Uterus (tissue), 4 donors: ENCODE measurements at places on chromosomes 1 and 21. TPM values are rescaled to one million over a fixed set of nuclear protein-coding genes. Genes with fewer than 3 reads are reported as not detected.

Gene TMOD4
- not detected for total RNA-seq

Gene LIPI
- total RNA-seq = not detected

Gene NBPF20
- total RNA-seq = under 0.01 TPM

Gene PGLYRP3
- not detected for total RNA-seq

Gene DMRTA2
- not detected for total RNA-seq

Gene RGS4
- 37.7 TPM for total RNA-seq

Gene RNPC3
- 49.1 TPM for total RNA-seq

Gene CNKSR1
- 11.1 TPM for total RNA-seq

Gene STRIP1
- 33.3 TPM for total RNA-seq

Gene FAM3B
- 5.1 TPM for total RNA-seq

Gene CYP4A22
- total RNA-seq = not detected

Gene TNFRSF8
- 1.3 TPM for total RNA-seq

Gene GPA33
- not detected for total RNA-seq

- DNase-seq = no peak
- H3K4me3 ChIP-seq = peak overlapping the region; percentile 94
- H3K27me3 ChIP-seq = no peaks in the 10 kb centered on the region
- H3K4me1 ChIP-seq = no peaks in the 10 kb centered on the region
- no peaks in the 10 kb centered on the region for H3K36me3 ChIP-seq
- peak overlapping the region; percentile 92 for H3K27ac ChIP-seq
Observed at GRCh38 chr1:42334240-42335049, 590 bp downstream of the FOXJ3 start.

GRCh38 chr1:82491301-82492048 lies 690.7 kb downstream of the ADGRL2 start:
- no peaks in the 10 kb centered on the region for H3K4me1 ChIP-seq
- H3K4me3 ChIP-seq = no peak overlapping the region
- no peaks in the 10 kb centered on the region for H3K27me3 ChIP-seq
- DNase-seq = peak; percentile 40
- no peaks in the 10 kb centered on the region for H3K36me3 ChIP-seq

DNA sequence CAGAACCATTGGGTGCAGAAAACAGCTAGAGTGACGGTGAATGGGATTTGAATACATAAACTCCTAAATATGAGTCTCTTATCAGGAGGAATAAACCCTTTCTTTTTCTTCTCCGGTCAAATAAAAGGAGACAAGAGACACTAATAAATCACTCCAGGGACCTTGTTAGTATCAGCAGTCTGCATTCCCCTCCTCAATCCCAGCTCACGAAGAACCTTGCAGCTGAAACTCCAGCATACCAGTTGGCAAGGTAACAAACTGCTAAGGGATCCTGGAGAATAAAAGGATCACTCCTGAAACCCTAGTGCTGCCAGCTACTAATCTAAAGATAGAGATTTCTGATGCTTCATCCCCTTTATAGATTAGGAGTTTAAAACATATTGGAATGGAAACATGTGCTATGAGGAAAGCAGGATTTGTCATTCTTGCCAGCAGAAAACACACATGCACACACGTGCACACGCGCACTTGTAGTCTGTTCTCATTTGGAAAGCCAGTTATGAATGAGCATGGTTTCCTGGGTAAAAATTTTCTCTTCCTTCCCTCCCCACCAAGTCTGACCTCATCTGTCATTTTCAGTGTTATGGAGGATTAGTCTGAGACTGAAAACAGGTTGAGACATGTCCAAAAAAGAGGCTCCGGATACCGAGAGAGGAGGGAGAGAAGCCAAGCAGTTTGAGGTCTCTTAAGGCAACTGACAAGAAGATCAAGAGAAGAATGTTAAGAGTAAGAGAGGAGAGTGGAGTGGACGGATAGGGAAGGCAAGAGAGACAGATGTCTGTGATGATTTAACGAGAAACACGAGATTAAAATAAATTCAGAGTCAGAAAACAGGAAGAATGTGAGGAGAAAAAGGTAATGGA lies 10.9 kb downstream of the IER5 start:
- H3K36me3 ChIP-seq = no peaks in the 10 kb centered on the region
- no peak overlapping the region for H3K4me3 ChIP-seq
- H3K4me1 ChIP-seq = peaks cover 9% of the 10 kb centered on the region
- DNase-seq = no peak

DNA sequence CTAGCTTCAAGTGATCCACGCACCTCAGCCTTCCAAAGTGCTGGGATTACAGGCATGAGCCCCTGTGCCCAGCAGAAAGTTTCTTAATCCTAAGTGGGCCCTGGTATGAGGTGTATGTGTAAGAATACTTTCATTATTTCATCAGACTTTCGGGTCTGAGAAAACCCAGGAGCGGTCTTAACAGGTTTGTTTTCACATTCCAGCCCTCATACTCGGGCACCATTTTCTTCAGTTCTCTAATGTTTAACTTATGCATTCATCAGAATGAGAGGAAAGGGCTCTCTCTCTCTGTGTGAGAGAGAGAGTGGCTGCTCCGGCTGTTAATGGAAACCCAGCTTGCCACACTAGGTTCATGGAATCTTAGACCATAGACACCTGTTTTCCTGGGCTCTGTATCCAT lies 4.2 kb upstream of the PADI1 start:
- no peak for DNase-seq
- no peaks in the 10 kb centered on the region for H3K36me3 ChIP-seq
- no peaks in the 10 kb centered on the region for H3K27me3 ChIP-seq
- H3K4me3 ChIP-seq = no peak overlapping the region
- no peaks in the 10 kb centered on the region for H3K4me1 ChIP-seq
- H3K27ac ChIP-seq = no peak overlapping the region

GRCh38 chr1:28301368-28302174 lies 27.3 kb upstream of the MED18 start:
- DNase-seq = no peak
- H3K4me3 ChIP-seq = no peak overlapping the region
- H3K4me1 ChIP-seq = no peaks in the 10 kb centered on the region
- no peaks in the 10 kb centered on the region for H3K27me3 ChIP-seq
- no peaks in the 10 kb centered on the region for H3K36me3 ChIP-seq

- H3K36me3 ChIP-seq = no peaks in the 10 kb centered on the region
- H3K27ac ChIP-seq = peak within 1 kb of the TSS; percentile 94
- no peaks in the 10 kb centered on the region for H3K27me3 ChIP-seq
- H3K4me3 ChIP-seq = peak within 1 kb of the TSS; percentile 93
Observed at GRCh38 chr1:61741711-61742619, at the start of gene PATJ. Gene PATJ (plus strand): TSS chr1:61742480. CDS start chr1:61762893, 20,413 bp downstream.

DNA sequence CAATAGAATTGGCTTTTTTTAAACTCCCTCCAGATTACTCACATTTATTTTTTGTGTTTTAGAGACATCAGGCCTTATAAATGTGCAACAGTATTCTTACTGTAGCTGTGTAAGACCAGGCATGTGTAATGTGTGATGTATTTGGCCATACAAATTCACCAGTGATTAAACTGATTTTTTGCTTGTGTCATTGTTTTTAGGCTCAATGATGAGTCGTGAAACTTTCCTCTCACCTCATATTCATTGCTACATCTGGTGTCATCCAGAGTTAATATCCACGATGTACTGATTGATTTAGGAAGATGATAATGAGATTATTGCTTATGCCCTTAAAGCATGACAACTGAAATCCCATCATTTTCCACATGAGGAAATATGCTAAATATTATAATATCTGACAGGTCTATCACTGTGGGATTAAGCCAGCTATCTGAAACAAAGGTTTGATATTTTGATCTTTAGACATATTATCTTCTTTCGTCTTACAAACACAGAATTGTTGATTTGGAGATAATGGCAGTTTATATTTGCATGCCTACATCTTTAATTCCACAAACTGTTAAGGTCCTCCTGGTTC lies 487.9 kb downstream of the PTBP2 start:
- H3K36me3 ChIP-seq = no peaks in the 10 kb centered on the region
- H3K27me3 ChIP-seq = no peaks in the 10 kb centered on the region
- no peak overlapping the region for H3K27ac ChIP-seq
- DNase-seq = no peak

GRCh38 chr21:44471341-44471740 lies 16.0 kb downstream of the LRRC3 start:
- DNase-seq = no peak
- no peak overlapping the region for H3K4me3 ChIP-seq
- no peaks in the 10 kb centered on the region for H3K36me3 ChIP-seq
- H3K4me1 ChIP-seq = no peaks in the 10 kb centered on the region
- no peak overlapping the region for H3K27ac ChIP-seq

- no peak overlapping the region for H3K4me3 ChIP-seq
- no peaks in the 10 kb centered on the region for H3K27me3 ChIP-seq
- no peak for DNase-seq
- H3K4me1 ChIP-seq = no peaks in the 10 kb centered on the region
- H3K36me3 ChIP-seq = no peaks in the 10 kb centered on the region
Observed at GRCh38 chr1:89382479-89382878, 18.6 kb downstream of the GBP6 start.

GRCh38 chr1:42736571-42737200 lies 3.4 kb downstream of the CLDN19 start:
- no peak overlapping the region for H3K27ac ChIP-seq
- H3K4me3 ChIP-seq = no peak overlapping the region
- H3K4me1 ChIP-seq = no peaks in the 10 kb centered on the region
- H3K27me3 ChIP-seq = no peaks in the 10 kb centered on the region
- DNase-seq = no peak
- H3K36me3 ChIP-seq = no peaks in the 10 kb centered on the region

DNA sequence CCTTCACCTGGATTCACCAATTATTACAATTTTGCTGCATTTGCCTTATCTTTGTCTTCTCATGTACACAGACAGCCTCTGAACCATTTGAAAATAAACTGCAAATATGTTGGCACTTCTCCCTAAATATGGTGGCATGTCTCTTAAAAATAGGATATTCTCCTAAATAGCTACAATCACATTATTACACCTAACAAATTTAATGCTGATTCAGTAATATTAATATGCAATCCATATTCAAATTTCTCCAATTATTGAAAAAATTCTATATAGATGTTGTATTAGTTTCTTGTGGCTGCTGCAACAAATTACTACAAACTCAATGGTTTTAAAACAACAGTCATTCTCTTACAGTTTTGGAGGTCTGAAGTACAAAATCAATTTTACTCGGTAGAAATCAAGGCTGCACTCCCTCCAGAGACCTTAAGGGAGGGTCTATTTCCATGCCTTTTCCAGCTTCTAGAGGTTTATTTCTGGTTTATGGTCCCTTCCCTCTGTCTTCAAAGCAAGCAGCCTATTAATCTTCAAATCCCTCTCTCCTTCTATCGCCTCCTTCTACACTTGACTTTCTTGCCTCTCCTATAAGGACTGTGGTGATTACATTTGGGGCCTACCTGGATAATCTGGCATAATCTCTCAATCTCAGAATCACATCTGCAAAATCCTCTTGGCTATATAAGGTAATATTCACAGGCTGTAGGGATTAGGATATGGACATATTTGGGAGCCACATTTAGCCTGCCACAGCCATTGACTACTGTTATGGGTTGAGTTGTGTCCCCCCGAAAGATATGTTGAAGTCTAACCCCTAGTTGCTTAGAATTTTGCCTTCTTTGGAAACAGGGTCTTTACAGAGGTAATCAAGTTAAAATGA lies 52.5 kb upstream of the BOLA1 start:
- H3K36me3 ChIP-seq = no peaks in the 10 kb centered on the region
- no peak for DNase-seq
- H3K4me3 ChIP-seq = no peak overlapping the region
- no peak overlapping the region for H3K27ac ChIP-seq

- H3K4me1 ChIP-seq = no peaks in the 10 kb centered on the region
- no peak overlapping the region for H3K27ac ChIP-seq
- H3K36me3 ChIP-seq = no peaks in the 10 kb centered on the region
- no peak overlapping the region for H3K4me3 ChIP-seq
Observed at GRCh38 chr1:86209346-86209745, 52.8 kb upstream of the COL24A1 start.

DNA sequence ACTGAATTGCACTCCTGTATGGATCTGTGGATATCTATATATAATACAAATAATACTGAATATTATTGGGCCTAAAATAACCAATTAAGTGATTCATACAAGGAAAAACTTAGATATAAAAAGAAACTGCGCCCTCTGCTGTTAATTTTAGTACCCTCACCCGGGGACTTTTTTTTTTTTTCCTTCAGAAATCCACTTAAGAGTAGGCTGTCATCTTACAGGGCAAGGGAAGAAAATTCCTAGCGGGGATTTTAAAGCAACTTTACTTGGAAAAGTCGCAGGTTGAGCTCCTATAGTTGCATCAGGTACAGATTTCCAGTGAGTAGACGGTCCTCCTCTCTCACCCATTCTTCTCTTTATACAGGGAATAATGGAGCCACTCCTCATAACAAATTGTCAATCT lies 1.3 kb downstream of the NTNG1 start:
- no peaks in the 10 kb centered on the region for H3K4me1 ChIP-seq
- H3K4me3 ChIP-seq = peak overlapping the region; percentile 37
- H3K27ac ChIP-seq = no peak overlapping the region
- DNase-seq = no peak
